ENCODE measurements at places on chromosomes 5 and 9.

DNA sequence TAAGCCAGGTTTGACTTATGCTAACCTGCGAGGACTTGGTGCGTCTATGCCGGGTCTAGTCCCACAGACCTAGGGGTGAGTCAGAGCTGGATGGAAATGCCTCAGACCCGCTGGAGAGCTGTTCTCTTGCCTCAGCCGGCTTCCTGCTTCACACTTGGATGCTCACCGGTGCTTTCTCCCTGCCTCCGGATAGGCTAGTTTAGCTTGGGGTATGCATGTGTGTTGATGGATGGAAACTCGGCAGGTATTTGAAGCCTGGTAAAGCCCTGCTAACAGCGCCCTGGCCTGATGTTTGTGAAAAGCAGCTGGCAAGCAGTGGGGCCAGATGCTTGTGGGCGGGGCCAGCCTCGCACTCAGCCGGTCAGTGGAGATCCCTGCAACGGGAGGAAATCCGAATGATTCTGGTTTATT lies 29.3 kb downstream of the PRRC2B start:
- peak; percentile 48 for DNase-seq

DNA sequence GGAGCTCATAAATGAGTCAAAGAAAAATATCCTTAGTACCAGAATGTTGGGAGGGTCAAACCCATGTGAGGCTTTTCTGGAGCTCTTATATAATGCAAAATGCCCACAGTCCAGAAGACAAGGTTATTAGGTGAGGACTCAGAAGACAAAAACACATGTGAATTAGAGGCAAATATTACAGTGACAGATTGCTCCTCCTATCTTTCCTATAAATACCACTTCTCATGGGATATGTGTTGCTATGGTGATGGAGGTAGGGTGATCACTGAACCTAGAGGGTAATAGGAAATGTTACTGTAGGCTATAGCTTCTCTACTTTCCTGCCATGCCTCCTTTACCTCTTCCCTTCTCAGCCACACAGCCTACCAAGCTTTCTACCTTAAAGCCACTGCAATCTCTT lies 264.6 kb downstream of the SEC61B start:
- no peak for DNase-seq

DNA sequence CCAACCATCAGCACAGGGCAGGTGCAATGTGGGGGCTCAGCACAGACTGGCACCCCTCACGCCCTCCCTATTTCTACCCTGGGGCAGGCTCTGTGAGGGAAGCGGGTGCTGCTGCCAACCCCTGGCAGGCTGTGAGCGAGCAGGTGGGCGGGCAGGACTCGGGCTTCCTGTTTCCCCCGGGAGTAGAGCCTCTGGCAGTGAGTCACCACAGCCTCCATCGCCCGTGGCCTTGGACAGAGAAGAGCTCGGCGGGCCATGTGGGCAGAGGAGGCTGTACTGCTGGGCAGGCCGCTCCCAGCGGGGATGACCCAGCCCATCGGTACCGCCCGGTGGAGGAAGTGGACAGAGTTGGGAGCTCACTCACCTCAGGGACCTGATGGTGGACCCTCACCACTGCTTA lies 16.6 kb downstream of the KCNT1 start:
- no peak for DNase-seq

- DNase-seq = no peak
Measured at GRCh38 chr5:169656125-169656901, 19.2 kb downstream of the DOCK2 start.

GRCh38 chr9:27880156-27880555 lies 306.9 kb upstream of the C9orf72 start:
- no peak for DNase-seq

GRCh38 chr5:11672385-11673085 lies 231.7 kb downstream of the CTNND2 start:
- no peak for DNase-seq

- DNase-seq = no peak
Measured at GRCh38 chr5:75152860-75153259, 83.8 kb downstream of the ANKRD31 start.

- DNase-seq = no peak
Measured at GRCh38 chr5:109705596-109705995, 15.9 kb downstream of the MAN2A1 start.

GRCh38 chr9:117772960-117773359 lies 68.8 kb downstream of the TLR4 start:
- no peak for DNase-seq

DNA sequence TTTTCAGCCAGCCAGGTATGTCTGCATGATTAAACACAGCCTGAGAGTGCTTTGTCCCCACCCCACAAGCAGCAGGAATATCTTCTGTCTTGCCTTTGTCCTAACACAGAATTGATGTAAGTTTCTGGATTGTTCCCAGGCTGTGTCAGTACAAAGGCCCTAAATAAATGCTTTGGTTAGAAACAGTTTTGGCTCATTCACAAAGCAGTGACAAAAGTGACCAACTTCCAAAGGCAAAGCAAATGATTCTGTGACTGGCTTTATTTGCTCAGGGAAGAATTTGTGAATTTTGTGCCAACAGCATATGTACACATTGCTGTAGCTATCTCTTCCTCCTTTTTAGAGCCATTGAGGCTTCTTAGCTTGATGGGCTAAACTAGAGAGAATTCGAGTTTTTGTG lies 133.7 kb downstream of the PLPPR1 start:
- no peak for DNase-seq

- DNase-seq = no peak
Measured at GRCh38 chr9:76557674-76558225, 98.8 kb downstream of the GCNT1 start.

DNA sequence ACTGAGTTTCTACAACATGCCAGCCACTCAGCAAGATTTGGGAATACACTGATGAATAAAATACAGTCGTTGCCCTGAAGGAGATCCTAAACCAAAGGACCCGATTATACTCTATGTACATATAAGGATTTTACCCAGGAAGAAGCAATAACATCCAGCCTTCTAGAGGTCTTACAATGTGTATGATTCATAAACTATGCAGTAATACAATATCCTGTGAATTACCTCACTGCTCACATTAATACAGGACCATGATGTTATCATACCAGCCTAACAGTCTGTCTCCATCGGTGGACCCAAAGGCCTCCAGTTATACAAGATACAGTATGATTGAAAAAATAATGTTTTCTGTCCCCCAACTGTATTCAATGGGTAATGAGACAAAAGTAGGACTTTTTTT lies 310.5 kb upstream of the TRPM3 start:
- DNase-seq = no peak

DNA sequence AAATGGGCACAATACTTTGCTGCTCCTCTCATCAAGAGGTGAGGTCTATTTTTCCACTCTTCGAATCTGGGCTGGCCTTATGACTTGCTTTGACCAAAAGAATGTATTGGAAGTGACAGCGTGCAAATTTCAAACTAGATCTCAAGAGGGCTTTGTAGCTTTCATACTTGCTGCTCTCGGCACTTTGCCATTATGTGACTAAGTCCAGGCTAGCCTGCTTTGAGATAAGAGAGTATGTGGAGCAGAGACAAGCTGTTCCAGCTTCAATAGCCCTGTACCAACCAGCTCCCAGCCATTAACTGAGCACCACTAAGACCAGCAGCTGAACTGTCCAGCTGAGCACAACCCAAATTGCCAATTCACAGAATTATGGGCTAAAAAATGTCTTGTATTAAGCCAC lies 124.6 kb downstream of the ACER2 start:
- DNase-seq = no peak

DNA sequence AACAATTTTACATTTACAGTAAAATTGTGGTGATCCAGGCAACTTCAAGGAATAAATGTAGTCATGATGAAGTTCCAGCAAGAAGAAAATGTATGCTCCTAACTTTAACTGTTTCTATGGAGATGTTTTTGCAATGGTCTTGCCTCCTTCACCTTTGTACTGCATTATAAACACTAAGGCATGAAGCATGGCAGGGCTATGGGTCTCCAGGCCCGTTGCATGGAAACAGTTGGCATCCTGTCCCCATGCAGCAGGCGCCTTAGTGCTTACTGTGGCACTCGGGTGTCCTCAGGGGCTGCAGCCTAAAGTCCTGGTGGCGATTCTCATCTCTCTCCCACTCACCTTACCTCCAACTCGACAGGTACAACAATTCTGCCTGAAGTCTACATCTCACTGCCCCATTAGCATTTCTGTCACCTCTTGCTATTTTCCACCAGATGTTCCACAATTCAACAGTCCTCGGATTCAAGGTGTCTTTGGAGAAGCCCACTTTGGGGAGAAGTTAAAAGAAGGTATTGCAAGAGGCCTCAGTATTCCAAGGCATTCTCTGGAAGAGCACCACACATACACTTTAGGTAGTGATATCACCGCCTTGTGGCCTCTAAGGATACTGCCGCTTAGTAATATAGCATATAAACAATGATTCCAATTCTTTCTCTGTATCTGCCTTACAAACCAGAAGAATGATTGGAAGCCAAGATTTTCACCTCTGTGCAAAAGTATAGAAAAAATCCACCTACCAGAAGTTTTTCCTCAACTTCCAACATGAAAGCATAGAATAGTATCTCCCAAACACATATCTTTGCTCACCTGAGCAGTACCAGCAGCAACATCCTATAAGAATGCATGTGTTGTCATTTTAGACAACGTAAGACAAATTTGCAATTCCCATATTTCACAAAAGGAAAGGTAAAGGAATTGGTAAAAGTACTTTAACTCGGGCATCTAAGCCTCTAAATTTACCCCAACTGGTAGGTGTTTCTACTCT lies 5.1 kb downstream of the LIFR start:
- DNase-seq = no peak

DNA sequence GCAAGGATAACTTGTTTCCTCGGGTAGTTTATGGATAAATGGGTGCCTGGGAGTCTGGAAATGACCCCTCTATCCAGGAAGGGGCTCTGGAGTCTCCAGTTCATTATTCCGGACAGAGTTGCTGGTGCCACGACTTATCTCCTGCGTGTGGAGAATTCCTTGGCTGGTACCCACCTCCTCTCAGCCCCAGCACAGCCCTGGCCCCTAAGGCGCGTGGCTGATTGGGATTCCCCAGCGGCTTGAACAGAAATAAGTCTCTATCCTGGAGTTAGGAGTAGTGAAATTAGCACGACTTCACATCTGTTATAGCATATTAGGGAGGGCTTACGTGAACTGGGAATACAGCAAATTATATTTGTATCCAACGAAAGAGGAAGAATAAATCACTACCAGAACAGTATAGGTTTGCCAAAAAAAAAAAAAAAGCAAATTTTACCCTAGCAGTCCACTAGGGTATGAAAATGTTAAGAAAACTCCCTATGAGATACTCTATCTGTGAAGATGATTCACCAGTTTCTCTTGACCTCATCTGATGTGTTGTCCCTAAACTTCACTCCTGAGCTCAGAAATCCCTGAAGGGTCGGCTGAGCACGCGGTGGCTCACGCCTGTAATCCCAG lies 172.5 kb upstream of the OTULINL start:
- DNase-seq = no peak

DNA sequence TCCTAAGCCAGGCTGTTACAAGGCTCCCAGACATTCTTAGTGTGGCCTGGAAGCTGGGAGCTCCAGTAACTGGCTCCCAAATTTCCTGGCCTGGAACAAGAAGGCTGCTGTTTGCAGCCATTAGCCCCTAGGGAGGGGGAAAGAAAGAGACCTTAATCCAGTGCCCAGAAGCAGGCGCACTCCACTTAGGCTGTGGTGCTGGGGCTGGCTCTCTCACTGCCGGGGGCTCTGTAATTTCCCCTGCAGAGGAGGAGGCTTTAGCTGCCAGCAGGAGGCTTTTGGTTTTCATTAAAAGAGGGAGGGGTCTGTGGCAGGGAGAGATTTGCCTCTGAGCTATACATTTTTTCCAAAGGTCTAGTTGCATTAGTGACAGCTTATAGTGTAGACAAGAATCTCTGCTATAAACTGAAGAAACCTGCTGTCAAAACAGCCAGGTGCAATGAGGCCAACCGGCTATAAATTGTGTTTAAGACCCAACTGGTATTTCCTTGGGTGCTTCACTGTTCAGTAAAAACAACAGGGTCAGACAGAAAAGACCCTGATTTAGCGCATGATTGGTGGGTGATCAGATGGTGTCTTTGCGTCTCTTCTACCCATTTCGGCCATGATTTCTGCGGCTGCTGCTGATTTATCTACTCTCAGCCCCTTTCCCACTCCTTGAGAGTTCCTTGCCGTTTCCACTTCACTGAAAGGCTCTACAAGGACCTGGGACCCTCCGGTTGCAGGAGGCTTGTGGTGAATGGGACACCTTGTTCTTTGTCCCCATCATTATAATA lies 254.6 kb downstream of the AOPEP start:
- no peak for DNase-seq

DNA sequence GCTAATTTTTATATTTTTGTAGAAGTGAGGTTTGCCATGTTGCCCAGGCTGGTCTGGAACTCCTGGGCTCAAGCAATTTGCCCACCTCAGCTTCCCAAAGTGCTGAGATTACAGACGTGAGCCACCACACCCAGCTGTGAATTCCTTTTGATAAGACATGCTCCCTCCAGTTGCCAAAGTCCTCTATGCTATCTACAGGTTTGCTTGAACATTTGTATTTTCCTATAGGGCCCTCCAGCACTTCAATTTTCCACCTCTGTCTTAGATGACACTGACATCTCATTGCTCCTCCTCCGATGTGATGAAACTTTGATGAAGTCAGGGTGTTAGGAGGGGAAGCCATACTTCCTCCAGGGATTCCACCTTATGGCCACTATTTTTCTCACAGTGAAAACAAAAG lies 25.2 kb upstream of the CTSV start:
- DNase-seq = no peak

GRCh38 chr5:166582416-166582815 lies 1709.0 kb upstream of the WWC1 start:
- no peak for DNase-seq

DNA sequence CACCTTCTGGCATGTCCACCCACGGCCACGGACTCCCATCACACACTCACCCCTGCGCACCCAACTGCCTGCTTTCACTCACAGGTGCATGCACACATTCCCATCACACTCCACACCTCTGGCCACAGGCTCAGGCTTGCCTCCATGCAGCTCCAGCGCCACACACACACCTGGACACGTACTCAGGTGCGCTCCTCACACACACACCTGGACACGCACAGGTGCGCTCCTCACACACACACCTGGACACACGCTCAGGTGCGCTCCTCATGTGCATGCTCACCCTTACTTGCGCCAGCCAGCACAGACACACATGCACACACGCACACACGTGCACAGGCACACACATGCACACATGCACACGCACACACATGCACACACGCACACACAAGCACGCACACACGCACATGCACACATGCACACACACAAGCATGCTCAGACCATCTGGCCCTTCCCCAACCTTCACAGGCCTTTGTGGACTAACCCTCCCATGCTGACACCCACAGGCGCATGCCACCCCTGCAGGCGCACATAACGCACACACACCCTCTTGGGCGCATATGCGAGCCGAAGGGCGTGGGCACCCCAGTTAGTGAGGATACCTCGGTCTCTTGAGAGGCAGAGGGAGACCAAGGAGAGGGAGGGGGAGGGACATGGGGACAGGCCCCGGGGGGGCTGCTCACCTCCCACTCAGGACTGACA lies 8.3 kb downstream of the GRIN1 start:
- DNase-seq = no peak

DNA sequence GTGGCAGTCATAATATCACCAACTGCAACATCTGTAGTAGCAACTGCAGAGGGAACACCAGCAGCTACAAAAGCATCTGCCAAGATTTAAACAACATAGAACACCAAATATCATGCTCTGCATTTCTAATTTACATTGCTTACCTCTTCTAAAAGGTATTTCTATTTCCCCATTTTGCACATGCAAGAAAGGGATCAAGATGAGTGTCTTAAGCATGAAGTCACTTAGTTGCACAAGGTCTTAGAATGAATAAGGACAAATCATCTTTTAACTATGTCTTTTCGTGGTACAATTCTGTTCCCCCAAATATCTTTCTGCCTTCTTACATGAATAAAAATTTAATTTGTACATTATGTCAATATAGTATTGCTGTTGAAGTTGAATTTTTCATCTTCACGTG lies 1746.4 kb downstream of the EFNA5 start:
- DNase-seq = no peak

All from amygdala (tissue), 56 donors.